ENCODE measurements at places on chromosomes 5 and 9.

DNA sequence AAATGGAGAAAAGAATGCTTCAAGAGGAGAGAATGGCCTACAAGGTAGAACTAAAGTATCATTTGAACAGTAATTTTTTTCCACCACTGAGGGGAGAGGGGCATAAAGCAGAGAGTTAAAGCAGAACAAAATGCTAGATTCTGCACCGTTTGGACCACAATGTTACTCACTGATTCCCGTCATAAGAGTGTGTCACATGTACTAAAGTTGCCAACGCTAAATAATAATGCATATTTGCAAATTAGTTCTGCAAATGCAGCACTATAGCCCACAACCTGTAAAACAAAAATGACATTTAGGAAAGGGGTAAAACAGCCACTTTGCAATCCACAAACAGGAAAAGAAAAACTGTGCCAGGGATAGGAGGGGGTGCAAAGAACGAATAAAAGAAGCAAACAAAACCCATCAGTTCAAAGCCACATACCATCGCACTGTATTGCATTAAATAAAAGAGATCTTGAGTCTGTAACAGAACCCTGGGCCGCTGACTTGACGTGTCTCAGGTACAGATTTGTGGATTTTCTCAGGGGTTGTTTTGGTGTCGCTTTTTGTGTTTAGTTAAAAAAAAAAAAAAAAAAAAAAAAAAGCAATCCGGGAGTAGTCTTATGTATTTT lies 7.7 kb upstream of the NFIB start:
- no peak for DNase-seq

DNA sequence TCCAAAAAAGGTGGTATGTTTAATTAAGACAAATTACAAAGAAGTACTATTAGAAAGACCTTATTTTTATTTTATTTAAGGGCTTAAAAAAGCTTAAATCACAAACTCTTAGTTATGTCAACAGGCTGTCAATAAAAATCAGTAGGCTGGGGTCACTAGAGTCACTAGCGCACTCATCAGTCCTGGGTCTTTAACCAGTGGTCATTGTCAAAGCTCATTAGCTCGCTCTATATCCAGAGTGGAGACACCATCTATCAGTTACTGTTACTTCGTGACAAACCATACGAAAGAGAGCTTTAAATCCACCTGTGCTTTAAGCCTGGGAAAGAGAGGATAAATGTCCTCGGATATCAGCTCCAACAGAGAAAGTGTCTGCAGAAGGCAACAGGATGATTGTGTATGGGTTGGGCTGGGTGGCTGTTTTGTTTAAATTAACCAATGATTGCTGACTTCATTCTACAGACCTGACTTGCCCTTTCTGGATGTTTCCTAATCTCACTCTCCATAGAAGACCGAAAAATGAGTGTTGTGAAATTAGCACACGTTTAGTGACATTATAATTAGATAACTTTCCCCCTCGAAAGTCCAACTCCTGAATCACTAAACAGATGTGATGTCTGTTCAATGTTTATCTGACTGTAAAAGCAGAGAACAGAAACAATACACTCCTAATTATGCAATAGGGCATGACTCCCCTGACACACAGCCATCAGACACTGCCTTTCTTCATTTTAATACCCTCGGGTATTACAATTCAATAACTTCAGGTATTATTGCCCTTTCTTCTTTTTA lies 123.6 kb upstream of the TNPO1 start:
- DNase-seq: no peak

GRCh38 chr5:1415626-1416360 lies 29.4 kb downstream of the SLC6A3 start:
- DNase-seq: no peak

DNA sequence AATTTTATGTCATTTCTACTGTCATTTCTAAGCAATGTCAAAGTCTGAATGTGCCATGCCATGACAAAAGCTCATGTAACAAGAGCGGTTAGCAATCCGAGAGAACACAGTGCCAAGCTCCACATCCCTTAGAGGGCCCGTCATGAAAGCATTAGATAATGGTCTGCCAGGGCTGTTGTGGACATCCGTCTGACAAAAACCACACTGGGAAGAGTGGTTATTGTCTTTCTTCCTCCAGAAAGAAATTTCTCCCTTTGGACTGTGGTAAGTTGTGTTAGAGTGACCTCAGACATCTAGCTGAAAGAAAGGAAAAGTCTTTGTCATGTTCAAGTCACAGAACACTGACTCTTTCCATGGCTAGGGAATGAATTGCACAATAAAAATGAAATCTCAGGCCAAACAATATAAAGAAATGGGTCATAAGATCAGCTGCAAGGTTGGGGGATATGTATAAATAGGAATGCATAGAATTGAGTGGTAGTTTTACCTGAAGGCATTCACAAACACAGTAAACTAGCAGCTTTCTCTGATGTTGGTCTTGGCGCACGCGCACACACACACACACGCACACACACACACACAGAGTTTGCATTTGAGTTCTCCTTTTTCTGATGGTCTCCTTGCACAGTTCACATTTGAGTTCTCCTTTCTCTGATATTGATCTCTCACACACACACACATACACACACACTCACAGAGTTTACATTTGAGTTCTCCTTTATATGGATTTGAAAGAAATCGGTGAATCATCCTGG lies 5.3 kb downstream of the SLC1A3 start:
- DNase-seq: no peak

GRCh38 chr5:6659941-6660684 lies 26.9 kb downstream of the SRD5A1 start:
- no peak for DNase-seq

GRCh38 chr5:93924628-93925027 lies 183.2 kb upstream of the POU5F2 start:
- DNase-seq: no peak

DNA sequence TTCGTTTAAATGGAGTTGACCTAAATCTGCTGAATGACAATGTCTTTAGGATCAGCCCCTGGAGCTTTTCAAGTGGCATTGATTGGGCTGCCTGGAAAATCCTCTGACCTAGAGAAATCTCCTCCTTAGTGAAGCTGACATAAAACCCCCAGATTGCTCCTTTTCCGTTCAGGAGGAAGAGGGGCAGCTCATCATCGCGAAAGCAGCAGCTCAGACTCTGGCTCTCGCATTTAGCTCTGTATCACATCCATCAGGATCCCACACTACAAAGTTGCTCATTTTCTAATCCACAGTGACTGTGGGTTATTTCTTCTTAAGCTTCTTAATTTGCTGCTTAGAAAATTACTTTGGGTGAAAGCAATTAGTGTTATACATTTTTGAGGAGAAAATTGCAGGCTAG lies 373.7 kb downstream of the ENC1 start:
- no peak for DNase-seq

DNA sequence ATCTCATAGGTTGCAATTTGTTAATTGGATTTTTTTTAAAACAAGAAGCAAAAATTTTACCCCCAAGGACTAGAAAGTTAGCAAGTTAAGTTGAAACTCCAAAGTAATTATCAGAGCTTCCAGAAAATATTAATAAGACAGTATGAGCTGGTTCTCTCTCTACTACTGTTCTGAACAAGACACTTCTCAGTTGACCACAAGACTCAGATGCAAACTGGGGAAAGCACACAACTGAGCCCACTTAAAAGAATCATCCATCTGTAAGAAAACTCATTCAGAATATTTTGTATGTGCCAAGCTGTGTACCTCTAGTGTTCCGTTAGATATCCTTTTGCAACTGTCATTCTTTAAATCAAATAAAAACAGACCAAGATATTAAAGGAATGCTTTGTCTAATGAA lies 60.0 kb downstream of the MAP1B start:
- DNase-seq: no peak

DNA sequence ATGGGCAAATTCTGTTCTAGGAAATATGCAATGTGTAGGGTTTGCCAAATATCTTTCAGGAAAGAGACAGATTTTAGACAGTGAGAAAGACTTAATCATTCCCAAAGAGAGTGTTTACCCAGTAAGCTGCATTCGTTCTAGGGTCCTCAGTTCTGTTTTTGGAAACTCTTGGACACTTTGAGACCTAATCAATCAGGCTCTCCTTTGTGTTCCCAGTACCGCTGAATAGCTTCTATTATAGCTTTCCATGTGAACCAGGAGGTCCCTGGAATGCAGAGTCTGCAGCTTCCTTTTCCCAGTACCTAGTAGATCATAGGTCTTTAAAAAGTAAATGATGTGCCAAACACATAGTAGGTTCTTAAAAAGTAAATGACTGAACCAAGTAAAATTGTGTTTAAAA lies 11.4 kb upstream of the SPINK1 start:
- DNase-seq: no peak

DNA sequence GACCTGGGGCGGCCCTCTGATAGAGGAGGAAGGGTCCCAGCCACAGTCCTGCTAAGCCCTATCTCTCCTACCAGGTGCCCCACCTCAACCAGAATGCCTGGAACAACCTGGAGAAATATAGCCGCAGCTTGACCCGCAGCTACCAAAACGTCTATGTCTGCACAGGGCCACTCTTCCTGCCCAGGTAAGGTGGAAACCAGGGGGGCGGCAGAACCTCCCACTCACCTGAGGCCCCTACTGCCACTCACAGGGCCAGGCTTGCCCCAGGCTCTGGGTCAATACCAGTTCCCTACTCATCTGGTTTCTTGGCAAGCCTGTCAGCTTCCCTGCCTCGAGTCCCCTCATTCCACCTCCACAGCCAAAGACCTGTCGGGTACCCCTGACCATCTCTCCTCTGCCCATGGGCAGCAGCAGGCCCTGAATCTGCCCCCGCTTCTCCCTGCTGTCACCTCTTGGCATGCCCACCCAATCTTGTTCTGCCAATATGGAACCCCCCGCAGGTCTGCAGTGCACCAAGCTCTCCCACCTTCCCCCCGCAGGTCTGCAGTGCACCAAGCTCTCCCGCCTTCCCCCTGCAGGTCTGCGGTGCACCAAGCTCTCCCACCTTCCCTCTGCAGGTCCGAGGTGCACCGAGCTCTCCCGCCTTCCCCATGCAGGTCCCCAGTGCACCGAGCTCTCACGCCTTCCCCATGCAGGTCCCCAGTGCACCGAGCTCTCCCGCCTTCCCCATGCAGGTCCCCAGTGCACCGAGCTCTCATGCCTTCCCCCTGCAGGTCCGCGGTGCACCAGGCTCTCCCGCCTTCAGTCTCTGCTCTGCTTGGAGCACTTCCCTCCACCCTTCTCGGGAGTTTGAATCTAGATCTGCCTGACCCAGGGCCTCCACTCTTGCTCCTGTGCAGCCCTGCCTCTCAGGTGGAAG lies 2.6 kb downstream of the ENDOG start:
- no peak for DNase-seq

GRCh38 chr5:94461131-94461530 lies 157.3 kb downstream of the KIAA0825 start:
- DNase-seq: no peak

DNA sequence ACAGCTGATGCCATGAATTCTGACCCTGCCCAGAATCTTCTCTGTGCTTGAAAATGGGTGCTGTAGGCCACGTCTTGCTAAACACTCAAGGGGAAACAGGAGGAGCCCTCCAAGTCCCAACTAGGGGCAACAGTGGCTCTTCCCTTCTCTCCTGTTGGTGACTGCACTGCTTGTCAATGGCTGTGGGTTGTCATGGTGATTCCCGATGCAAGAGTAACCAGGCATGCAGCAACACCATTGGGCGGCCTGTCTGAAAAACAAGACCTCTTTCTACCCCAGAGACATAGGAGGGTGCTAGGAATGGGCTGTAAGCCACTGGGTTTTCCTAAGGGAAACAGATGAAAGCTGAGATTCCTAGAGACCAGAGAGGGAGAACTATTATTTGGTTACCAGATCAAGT lies 201.7 kb upstream of the PANK3 start:
- no peak for DNase-seq

DNA sequence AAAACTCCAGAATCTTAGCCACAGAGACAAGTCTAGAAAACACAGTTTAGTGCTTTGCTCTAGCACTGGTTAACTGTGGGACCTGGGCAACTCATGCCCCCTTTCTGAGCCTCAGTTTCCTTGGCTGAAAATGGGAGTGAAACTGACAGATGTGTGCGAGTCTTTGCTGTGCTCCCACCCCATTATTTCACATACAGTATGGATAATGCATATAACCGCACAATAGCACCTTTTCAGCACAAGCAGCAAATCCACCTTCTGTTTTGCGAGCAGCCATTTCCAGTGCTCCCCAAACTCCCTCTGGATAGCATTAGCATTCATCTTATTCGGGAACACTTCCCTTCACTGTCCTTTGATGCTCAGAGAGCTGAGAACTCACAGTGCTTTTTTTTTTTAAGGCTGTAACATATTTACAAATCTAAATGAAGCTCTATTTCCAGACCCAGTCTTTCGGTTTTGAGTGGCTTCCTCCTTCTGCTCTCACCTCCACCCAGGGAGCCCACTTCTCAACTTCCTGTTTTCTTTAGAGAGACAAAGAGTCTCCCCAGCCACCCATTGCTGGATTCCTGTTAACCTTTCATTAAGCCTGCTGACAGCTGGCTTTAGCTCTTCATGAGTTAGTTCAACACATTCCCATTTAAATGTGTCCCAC lies 49.2 kb downstream of the TIMD4 start:
- no peak for DNase-seq

DNA sequence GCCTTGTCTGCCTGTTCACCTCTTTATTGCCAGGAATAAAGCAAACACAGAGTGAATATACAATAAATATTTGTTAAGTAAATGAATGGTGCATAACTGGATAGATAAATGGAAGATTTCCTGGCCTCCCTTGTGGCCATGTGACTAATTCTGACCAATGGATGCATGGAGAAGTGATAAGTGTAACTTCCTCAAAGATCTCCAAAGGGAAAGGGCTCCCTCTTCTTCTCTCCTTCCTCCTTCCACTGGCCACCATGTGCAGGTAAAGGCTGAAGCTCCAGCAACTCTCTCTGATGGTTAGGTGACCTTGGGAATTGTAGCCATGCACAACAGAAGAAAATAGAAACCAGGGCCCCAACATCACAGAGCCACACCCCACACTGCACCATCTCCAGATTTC lies 174.4 kb downstream of the EBF1 start:
- no peak for DNase-seq

DNA sequence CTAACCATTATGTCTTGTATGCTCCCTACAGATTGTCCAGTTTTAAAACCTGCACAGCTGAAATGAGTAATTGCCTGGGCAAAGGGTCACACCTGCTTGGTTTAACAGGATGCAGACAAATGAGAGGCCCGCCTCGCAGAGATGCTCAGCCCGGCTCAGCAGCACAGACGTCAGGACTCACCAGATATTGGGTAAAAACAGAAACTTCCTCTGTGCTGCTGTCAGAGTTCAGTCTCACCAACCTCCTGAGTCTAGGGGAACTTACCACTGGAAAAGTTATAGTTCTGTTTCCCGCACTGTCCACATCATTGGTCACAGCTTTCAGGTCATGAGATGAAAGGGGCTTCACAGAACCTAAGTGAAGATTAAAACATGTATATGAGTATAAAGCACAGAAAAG lies 152.5 kb downstream of the ESM1 start:
- no peak for DNase-seq

GRCh38 chr5:43145071-43145470 lies 24.4 kb downstream of the ZNF131 start:
- no peak for DNase-seq

GRCh38 chr5:53099546-53099945 lies 10.0 kb downstream of the MOCS2 start:
- DNase-seq: no peak

All from stimulated activated CD4-positive, alpha-beta T cell treated with anti-CD3 and anti-CD28 coated beads, Interleukin-12 subunit alpha, Interleukin-12 subunit beta, amount 100 ng/mL, for 48 hours (primary cell).